ENCODE measurements at places on chromosomes 13 and 19.

- DNase-seq, result no peak
Measured at GRCh38 chr19:41646589-41647204, 19.8 kb upstream of the CEACAM4 start.

- no peak for DNase-seq
Measured at GRCh38 chr19:54040003-54040402, 23.7 kb downstream of the VSTM1 start.

- DNase-seq, result peak; percentile 53
Measured at GRCh38 chr13:28819735-28820098, 422 bp upstream of the MTUS2 start.

DNA sequence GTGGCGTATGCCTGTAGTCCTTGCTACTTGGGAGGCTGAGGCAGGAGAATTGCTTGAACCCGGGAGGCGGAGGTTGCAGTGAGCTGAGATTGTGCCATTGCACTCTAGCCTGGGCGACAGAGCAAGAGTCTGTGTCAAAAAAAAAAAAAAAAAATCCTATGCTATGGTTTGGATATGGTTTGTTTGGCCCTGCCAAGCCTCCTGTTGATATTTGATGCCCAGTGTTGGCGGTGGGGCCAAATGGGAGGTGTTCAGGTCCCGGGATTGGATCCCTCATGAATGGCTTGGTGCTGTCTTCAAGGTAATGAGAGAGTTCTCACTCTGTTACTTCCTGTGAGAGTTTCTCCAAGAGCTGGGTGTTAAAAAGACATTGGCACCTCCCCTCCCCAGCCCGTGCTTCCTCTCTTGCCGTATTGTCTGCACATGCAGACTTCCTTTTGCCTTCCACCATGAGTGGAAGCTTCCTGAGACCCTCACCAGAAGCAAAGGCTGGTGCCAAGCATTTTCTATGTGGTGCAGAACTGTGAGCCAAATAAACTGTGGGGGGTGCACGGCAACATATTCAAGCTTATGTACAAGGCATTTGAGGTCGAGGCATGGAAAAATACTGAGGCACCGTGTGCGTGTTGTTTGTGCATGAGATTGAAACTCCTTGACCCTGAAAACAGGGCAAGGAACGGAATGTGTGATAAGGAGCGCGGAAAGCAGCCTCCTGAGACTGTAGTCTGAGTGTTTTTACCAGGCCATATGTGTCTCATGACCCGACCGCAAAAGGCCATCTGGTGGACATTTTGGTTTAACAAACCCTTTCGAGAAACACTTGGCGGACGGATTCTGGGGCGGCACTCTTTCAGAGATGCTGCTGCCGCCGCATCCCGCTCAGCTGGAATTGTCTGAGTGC, 7.3 kb downstream of the SIGLEC9 start:
- no peak for DNase-seq

DNA sequence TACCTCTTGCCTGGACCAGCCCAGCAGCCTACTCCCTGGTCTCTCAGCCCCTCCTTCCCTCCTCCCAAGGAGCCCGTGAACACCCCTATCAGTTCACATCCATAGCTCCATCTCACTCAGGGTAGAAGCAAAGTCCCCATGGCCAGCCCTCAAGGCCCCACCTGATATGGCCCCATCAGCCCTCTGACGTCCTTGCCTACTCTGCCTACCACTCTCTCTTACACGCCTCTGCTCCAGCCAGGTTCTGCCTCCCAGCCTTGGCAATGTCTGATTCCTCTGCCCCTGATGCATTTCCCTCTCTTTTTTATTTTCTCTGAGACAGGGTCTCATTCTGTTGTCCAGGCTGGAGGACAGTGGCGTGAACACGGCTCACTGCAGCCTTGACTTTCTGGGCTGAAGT, 7.9 kb upstream of the SERTAD3 start:
- DNase-seq, result no peak

DNA sequence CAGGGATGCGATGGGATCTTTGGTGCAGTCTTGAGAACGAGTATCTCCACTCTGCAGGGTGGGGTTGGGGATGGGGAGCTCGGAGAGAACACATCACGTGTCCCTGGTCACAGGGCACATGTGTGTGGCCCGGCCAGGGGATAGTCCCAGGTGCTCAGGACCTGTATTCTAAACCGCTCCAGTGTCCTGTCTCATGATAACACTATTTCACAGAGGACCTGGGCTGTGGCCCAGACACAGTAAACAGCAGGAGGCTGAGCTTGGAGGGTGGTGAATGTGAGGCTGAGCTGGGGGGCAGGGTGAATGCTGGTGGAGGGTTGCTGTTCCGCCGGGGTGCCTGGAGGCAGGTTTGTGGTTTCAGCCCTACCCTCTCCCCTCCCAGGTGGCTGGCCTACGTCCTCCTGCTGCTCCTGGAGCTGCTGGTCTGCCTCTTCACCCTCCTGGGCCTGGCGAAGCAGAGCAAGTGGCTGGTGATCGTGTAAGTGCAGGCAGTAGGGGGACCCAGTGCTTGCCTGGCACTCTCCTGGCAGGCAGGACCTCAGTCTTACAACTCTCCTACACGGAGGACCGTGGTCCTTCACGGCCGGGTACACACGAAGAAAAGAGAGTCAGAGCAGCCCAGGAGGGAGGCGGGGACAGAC, 11.1 kb downstream of the TTYH1 start:
- DNase-seq, result no peak

DNA sequence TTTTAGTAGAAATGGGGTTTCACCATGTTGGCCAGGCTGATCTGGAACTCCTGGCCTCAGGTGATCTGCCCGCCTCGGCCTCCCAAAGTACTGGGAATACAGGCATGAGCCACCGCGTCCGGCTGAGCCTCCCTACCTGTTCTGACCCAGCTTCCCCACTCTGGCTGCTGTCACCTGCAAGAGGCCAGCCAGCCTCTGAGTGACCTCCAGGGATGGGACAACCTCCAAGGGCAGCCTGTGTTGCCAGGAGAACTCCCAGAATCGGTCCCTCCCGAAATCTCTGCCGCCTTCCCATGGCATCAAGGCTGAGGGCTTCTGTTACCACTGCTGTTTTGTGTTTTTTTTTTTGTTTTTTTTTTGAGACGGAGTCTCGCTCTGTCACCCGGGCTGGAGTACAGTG, 11.3 kb downstream of the CERS4 start:
- DNase-seq, result no peak

GRCh38 chr13:101554420-101555125, 102.1 kb downstream of the ITGBL1 start:
- no peak for DNase-seq

GRCh38 chr13:59437544-59438301, 726.0 kb downstream of the DIAPH3 start:
- no peak for DNase-seq

DNA sequence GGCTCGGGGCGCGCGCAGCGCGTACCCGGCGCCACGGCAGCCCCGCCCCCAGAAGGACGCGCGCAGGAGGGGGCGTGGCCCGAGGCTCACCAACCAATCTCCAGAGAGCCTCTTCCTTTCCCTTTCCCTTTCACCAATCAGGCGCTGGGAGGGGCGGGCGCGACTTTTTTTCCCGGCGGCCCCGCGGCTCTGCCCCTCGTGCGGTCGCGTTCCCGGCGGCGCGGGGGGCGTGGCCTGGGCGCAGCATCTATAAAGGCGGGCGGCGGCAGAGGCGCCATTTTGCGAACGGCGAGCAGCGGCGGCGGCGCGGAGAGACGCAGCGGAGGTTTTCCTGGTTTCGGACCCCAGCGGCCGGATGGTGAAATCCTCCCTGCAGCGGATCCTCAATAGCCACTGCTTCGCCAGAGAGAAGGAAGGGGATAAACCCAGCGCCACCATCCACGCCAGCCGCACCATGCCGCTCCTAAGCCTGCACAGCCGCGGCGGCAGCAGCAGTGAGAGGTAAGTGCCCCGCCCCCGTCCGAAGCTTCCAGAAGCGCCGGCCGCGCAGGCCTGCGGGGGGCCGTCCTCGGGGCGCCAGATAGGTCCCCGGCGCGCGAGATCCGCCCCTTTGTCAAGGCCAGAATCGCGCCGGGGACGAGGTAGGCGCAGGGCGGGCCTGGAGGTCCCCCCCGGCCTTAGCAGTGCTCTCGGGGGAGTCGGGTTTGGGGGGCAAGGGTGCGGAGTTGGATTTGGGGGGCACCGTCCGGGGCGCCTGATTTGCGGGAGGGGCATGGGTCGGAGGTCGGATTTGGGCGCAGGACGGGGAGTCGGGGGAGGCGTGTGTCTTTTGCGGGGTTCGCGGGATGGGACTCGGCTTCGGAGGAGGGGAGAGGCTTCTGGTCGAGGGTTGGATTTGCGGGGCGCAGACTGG, 12.5 kb downstream of the PEAK3 start:
- peak; percentile 98 for DNase-seq

- no peak for DNase-seq
Measured at GRCh38 chr13:102589301-102589822, 7.4 kb upstream of the TPP2 start.

- no peak for DNase-seq
Measured at GRCh38 chr13:95180513-95181245, 120.6 kb downstream of the ABCC4 start.

GRCh38 chr13:27311518-27312210, 41.0 kb downstream of the RASL11A start:
- no peak for DNase-seq

GRCh38 chr13:91768746-91769145, 370.3 kb downstream of the GPC5 start:
- no peak for DNase-seq

- DNase-seq, result peak; percentile 4
Measured at GRCh38 chr13:59677966-59678814, 485.5 kb downstream of the DIAPH3 start.

DNA sequence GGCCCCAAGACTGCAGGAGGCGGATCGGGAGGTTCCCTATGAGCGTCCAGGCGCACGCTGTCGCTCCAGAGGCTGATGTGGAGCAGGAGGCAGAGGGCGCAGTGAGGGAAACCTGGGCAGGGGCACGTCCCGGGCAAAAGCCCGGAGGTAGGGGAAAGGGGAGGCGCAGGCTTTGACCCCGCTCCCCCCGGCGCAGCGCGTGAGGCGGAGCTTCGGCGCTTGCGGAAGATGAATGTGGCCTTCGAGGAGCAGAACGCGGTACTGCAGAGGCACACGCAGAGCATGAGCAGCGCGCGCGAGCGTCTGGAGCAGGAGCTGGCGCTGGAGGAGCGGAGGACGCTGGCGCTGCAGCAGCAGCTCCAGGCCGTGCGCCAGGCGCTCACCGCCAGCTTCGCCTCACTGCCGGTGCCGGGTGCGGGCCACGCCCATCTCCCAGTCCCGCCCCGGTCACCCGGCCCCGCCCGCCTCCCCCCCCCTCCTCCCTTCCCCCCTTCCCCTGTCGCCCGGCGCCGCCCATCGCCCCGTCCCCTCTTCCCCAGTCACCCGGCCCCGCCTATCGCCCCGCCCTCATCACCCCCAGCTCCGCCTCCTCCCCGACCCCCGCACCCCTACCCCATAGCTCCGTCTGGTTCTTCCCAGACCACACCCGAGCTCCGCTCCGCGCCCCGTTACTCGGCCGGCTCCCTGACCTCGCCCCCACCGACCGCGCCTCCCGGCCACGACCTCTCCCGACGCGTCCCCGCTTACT, 4.1 kb downstream of the HMG20B start:
- DNase-seq, result no peak

DNA sequence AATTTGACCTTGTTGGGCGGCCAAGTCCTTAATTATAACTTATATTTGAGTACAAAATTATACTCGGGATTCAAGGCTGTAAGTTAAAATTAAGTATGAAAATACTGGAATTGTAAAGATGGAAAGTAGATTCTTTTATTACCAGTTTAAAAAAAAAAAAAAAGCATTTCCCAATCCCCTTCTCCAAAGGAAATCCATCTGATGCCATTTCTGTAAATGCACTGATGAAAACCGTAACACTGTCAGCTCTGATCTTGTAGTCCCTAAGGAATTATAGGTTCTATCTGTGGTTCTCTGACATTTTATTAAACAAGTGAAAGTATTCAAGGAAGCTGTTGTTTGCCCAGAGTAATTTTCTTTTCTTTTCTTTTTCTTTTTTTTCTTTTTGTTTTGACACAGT, 41.6 kb upstream of the HNRNPA1L2 start:
- DNase-seq, result no peak

- no peak for DNase-seq
Measured at GRCh38 chr13:110334841-110335490, 27.9 kb downstream of the COL4A2 start.

GRCh38 chr13:85828094-85828684, 29.0 kb upstream of the SLITRK6 start:
- no peak for DNase-seq
